Stimulated activated CD8-positive, alpha-beta memory T cell treated with anti-CD3 and anti-CD28 coated beads, Interleukin-12 subunit alpha, Interleukin-12 subunit beta, amount 100 ng/mL, for 1 hour (primary cell): ENCODE measurements at places on chromosomes 2 and 18.

DNA sequence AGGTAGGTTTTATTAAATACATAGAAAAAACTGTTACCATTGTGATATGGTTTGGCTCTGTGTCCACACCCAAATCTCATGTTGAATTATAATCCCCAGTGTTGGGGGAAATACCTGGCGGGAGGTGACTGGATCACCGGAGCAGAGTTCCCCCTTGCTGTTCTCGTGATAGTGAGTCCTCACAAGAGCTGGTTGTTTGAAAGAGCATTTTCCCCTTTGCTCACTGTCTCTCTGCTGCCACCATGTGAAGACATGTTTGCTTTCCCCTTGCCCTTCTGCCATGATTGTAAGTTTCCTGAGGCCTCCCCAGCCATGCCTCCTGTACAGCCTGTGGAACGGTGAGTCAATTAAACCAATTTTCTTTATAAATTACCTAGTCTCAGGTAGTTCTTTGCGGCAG is 352.7 kb upstream of the SLC39A10 start:
- no peak for DNase-seq

DNA sequence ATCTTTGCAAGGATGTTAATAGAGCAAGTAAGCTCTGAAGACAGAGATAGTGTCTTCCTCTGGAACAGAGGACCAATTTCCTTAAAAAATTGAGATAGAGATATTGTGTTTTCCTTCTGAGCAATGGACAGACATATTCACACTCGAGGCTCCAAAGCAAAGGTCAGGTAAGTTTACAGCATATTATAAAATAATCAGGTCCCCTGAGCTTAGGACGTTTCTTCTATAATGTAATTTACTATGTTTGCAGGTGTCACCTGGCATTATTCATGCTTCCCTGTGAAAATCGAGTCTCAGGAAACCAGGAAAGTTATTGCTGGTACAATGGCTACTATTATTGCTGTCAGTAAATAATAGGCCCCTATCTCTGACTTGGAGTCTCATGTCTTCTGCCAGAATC is 1135.8 kb upstream of the ACVR2A start:
- DNase-seq: no peak

DNA sequence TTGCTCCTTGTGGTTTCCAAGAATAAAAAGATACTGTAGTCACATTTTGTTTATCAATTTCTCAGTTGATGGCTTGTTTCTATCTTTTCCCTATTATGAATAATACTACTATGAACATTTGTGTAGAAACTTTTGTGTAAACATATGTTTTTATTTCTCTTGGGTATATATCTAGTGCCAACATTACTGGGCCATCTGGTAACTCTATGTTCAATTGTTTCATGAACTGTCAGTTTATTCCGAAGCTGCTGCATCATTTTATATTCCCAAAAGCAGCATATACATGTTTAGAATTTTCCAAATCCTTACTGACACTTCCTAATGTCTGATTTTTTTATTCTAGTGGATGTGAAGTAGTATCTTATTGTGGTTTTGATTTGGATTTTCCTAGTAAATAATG is 737.6 kb upstream of the TMEFF2 start:
- DNase-seq: no peak

GRCh38 chr2:2191110-2191707 is 139.9 kb downstream of the MYT1L start:
- no peak for DNase-seq

DNA sequence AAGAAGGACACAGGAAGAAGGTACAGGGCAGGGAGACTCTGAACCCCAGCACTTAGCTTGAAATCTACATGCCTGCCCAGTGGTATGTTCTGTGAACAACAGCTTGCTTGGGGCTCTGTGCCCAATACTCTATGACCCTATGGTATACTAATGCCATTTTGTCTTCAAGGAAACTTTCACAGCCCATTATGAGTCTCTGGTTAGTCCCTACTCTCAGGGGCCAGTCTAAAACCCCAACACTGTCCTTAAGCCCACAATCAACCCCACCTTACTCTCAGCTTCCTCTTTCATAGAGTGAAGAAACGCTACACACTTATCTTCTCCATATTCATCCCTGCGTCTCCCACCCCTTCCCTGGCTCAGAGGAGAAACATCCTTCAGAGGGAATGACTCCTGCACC is 16.0 kb downstream of the NEB start:
- DNase-seq: no peak

DNA sequence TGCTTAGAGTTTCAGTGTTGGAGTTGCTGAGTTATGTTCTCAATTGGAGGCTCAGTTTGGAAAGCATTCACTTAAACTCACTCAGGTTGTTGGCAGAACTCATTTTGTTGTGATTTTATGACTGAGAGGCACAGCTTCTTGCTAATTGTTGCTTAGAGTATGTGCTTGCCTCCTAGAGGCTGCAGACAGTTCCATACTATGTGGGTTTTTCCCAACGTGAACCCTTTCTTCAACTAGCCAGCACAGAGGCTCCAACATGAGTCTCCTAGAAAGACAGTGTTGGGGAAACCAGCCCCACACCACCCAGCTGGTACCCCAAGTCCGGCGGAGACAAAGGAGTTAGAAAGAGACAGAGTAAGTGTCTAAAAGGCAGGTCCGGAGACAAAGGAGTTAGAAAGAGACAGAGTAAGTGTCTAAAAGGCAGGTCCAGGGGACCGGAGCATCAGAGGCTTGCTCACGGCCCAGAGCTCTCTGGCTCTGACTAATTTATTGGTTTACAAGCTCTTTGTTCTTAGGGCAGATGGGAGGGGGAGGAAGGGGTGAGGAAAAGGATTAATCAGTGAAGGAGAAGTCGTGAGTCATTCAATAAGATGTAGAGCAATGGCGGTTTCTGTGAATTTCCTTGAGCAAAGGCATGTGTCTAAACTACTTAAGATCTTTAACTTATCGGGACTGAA is 999.7 kb upstream of the LRRTM1 start:
- DNase-seq: no peak

DNA sequence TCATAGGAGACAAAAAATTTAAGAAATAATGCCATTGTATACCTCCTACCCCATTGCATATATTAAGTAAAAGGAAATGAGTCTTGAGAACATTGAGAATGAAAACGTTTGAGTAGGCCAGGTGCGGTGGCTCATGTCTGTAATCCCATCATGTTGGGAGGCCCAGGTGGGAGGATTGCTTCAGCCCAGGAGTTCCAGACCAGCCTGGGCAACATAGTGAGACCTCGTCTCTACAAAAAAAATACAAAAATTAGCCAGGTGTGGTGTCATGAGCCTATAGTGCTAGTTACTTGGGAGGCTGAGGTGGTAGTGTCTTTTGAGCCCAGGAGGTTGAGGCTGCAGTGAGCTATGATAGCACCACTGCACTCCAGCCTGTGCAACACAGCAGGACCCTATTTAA is 107.7 kb upstream of the MGAT5 start:
- DNase-seq: no peak

DNA sequence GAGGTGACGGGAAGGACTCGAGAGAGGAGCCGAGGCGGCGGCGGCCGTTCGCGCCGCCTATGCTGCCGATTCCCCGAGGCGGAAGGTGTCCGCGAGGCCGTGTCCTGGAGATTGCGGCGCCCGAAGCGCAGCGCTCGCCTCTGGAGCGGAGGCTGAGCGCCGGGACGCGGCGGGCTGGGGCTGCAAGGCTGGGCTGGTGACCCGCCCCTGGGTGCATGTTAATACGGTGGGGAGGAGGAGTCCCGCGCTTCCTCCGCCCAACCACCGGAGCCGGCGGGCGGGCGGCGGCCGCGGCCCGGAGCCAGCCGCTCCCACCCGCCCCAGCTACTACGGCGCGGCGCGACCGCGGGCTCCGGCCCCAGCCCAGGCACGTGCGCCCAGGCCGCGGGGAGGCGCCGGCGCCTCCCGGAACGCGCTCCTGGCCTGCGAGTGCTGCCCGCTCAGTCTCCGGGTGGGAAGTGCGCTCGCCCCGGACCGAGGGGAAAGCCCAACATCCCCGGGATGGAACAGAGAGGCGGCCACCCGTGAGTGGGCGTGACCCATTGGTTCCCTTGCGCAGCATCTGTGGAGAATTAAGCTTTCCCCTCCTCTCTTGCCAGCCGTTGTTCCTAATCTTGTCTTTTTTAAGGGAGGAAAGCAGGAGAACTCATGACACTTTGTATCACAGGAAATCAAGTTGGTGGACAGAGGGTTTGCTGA is at the start of gene DLGAP1:
Gene DLGAP1 (minus strand): TSS at position 195 of the 699 bp plus-strand sequence.
- DNase-seq: no peak

- DNase-seq: no peak
These were observed 1517.5 kb upstream of the ZEB2 start for GRCh38 chr2:146037334-146037870.

DNA sequence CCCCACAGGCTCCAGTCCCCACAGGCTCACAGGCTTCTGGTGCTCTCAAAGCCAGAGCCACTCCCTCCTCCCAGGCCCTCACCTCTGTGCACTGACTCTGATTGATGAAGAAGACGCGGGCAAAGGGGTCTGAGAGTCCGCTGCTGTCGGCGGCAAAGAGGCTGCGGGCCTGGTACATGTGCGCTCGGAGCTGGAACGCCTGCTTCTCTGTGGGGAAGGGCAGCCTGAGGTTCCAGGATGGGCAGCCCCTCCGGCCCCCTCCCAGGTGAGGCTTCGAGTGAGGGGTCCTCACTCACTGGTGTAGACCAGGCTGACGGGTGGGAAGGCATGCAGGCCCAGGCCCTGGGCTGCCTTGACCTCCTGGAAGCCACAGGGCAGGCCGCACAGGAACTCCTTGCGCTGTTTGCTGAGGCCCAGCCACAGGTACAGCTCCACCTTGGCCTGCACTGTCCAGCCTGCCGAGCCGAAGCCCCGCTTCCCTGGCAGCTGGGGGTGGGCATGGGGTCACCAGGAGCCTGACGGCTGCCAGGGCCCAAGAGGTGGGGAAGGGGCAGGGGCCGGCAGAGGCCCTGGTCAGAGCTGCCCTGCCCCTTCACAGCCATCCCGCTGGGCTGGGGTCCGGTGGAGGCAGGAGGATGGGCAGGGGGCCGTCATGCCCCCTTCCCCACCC is 2.0 kb downstream of the OTOF start:
- DNase-seq: no peak

DNA sequence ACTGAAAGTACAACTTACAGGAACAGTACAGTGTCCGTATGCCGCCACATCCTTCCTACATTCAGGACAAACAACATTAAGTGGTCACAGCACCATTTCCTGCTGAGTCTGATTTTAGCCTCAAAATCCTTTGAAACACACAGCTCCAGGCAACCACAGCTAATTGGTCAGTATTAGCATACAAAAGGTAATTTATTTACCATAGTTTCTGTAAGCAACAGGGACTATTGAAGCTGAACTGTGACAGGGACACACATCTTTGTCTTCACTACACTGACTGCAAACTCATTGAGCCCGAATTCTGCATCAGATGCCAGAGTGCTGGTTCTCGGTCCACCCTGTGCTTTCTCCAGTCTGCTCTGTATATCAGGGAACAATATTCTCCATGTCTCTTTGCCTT is 151.8 kb downstream of the ST6GAL2 start:
- DNase-seq: no peak

DNA sequence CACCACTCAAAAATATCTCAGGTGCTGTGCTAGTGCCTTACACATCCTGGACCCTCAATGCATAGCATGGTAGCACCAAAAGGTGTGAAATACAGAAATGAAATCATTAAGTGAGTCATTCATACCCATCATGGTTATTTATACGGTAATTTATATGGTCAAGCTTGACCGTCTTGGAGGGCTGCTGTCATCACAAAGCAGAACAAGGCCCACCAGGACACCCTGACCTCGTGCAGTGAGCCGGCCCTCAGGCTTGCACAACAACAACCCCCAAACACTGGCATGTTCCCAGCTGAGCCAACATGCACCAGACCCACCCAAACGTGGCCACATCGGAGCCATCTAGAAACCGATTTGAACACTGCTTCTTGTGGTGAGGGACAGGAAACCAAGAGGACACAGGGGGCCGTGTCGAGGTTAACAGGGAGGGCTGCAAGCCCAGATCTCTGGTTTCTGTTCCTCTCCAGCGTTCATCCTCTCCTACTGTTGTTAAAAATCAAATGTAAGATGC is 378.5 kb upstream of the ID2 start:
- DNase-seq: peak; percentile 67

- DNase-seq: no peak
These were observed 4.2 kb upstream of the TSPYL6 start for GRCh38 chr2:54260241-54260595.

- DNase-seq: no peak
These were observed 759.7 kb upstream of the FANCL start for GRCh38 chr2:59000796-59001195.

DNA sequence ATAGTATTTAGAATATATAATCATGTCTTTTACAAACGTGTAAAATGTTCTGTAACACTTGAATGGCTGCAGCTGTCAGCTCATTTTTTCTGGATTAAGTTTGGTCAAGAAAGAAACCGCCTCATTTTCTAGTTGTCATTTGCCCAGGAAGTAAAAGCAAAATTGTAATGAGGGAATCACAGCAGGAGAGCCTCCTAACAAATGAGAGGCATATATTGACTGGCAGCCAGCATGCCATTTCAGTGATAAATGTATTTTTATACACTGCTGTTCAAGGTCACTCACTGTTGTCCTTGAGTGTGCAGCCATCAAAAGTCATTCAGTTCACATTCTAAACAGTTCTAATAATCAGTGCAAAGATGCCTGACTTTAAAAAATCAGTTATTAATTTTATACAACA is 144.3 kb upstream of the BOD1L2 start:
- no peak for DNase-seq

DNA sequence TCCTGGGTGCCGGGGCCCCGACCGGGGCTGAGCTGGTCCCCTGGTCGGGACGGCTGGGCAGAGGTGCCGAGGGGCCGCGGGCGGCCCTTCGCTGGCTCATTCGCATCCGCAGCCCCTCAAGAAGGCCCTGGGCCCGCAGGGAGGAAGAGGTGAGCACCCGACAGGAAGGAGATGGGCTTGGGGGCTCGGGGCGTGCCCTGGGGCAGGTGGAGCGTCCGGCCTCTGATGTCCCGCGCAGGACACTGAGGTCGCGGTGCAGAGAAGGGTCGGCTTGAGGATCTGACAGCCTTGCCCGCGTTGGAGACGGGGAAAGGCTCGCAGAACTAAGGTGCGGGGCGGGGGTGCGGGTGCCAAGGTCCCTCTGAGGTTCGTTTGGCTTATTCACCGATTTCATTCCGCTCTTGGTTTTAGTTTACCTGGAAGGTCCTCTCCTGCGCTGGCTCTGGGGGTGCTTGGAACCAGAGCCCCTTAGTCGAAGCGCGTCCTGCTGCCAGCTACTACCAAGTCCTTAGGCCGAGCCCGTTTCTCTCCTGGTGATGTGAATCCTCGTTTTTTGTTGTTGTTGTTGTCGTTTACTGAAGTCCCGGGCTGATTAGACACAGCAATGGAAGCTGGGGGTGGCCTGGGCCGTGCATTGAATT is 18.9 kb upstream of the CD8A start:
- no peak for DNase-seq

DNA sequence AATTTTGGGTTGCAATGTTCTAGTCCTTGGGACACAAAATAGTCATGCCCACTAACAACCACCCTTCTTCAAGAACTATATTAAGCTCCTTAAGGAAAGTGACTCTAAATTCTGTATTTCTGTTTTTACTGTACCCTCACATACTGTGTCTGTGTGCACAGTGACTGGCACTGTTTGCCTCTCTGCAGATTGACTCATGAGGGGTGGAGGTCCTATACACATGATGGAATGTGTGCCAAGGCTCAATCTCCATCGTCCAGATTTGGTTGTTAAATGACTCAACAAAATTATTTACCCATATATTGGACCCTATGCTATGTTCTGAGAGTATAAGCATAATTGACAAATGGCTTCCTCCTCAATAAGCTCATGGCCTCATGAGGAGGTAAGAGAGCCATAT is 126.6 kb upstream of the CWC22 start:
- DNase-seq: no peak
